Endothelial cell (in vitro differentiated cells): ENCODE measurements at places on chromosomes 7 and 10.

- DNase-seq: no peak
These were observed 270.5 kb upstream of the MKLN1 start for GRCh38 chr7:131057015-131057793.

GRCh38 chr7:15352421-15353206, 209.2 kb downstream of the AGMO start:
- DNase-seq: no peak

DNA sequence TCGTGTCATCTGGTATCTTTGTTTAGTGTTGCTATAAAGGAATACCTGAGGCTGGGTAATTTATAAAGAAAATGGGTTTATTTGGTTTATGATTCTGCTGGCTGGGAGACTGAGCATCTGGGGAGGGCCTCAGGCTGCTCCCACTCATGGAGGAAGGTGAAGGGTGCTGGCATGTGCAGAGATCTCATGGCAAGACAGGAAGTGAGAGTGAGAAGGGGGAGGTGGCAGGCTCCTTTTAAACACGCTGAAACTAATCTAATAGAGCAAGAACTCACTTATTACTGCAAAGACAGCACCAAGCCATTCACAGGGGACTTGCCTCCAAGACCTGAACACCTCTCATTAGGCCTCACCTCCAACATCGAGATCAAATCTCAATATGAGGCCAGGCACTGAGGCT, 11.3 kb downstream of the OIT3 start:
- DNase-seq: no peak

GRCh38 chr10:122478971-122479370, 17.6 kb downstream of the HTRA1 start:
- no peak for DNase-seq

- DNase-seq: no peak
These were observed 80.6 kb downstream of the ABCB5 start for GRCh38 chr7:20696002-20696605.

DNA sequence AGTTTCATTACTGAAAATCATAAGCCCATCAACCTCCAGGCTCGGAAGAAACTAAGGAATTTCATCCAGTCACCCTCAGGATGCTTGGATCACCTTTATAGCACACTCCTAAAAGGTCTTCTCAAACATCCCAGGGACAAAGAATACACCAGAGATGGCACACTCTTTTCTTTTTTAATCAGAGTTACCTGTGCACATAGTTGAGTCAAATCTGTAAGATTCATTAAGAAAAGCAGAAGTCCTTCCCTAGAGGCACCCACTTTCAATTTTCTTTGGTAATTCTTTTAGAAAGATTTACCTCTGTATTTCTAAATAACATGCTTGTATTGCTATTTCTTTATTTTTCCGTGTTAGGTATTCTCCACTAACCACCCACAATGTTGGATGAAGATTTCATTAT, 50.6 kb upstream of the IL6 start:
- DNase-seq: no peak
